A172 (cell line): ENCODE measurements at places on chromosomes 13 and 19.

DNA sequence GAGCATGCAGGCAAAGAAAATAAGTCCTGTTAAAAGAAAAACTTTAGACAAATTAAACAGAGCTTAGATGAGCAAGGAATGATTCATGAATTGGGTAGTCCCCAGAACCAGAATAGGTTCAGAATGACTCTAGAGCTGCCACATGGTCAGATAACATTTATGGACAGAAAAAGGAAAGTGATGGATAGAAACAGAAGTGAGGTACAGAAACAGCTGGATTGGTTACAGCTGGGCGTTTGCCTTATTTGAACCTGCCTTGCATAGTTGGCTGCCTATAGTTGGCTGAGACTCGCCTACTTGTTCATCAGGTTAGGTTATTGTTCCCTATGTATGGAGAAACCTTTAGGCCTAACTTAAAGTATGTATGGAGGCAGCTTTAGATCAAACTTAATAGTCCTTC lies 35.4 kb downstream of the WDFY2 start:
- peak; percentile 60 for DNase-seq

DNA sequence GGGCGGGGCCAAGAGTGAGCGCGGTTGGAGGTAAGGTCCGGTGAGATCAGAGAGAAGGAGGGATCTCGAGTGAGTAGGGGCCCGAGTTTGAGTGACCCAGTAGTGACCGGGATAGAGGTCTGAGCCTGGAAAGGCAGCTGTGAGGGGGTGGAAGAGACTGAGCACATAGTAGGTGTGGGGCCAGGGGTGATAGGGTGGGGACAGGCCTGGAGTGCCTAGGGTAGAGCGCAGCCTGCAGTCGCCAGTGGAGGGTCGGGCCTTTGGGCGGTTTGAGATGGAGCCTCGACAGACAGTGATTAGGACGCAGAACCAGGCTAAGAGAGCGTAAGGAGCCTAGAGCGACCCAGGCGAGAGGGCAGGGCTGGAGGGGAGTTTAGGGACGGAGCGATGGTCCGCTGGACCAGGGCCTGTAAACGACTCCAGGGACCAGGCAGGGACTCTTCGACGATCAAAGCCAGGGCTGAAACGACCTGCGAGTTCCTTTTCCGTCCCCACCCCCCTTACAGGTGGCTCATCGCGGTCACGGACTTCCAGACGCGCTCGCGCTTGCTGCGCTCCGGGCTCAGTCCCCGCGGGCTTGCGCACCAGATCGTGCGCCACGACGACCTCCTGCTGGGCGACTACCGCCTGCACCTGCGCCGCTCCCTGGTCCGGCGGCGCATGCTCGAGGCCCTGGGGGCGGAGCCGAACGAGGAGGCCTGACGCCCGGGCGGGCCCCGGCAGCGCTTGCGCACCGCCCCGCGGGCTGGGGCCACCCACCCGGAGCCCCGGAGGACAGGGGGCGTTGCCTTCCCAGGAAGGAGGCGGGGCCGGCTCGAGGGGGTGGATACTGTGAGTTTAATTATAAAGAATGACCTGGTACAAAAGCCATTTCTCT lies 9.4 kb downstream of the C19orf81 start:
- peak; percentile 82 for DNase-seq

DNA sequence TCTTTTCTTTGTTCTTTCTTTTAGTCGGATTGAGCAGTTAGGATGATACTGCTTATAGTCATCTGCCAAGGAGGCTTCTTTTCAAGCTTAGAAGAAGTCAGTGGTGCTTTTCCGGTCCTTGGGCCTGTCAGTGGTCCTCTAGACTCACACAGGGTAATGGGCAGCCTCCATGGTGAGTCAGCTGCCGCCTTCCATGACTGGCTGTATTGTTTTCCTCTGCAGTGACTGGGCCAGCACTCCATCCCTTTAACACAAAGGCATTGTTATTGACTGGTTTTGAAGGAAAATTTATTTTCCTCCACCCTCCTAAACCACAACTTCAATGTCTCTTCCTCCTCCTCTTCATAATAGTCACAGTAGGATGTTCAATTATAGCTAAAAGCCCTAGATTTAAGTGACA lies 47.1 kb upstream of the CNMD start:
- DNase-seq = peak; percentile 51

DNA sequence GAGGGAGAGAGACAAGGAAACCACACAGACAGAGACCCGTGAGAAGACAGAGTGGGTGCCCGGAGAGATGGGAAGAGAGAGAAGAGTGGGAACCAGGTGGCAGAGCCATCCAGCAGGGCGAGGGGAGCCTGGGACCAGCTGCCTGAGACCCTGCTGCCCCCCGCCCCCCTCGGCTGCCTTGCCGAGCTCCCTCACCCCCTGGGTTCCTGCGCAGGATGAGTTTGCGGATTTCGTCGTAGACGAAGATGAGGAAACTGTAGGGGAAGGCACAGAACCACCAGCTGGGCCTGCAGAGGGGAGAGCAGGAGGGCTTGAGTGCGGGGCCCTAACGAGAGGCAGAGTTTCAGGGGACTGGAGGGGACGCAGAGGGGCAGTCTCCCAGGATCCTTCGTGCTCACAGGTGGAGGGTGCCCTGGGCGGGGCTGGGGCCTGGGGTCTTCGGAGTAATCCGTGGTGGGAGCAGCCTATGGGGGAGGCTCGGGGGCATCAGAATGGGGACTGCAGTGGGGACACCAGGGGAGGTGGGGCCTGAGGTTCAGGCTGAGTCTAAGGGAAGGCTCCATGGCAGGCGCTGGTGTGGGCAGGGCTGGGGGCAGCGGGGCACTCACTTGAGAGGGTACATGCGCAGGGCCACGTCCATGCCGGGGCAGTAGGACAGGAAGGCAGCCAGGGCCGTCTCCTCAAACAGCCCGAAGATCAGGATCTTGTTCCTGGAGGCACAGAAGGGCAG lies 8.1 kb upstream of the RABAC1 start:
- DNase-seq = no peak

- DNase-seq = no peak
These were observed 47.9 kb downstream of the KDM4B start for GRCh38 chr19:5016781-5017180.

DNA sequence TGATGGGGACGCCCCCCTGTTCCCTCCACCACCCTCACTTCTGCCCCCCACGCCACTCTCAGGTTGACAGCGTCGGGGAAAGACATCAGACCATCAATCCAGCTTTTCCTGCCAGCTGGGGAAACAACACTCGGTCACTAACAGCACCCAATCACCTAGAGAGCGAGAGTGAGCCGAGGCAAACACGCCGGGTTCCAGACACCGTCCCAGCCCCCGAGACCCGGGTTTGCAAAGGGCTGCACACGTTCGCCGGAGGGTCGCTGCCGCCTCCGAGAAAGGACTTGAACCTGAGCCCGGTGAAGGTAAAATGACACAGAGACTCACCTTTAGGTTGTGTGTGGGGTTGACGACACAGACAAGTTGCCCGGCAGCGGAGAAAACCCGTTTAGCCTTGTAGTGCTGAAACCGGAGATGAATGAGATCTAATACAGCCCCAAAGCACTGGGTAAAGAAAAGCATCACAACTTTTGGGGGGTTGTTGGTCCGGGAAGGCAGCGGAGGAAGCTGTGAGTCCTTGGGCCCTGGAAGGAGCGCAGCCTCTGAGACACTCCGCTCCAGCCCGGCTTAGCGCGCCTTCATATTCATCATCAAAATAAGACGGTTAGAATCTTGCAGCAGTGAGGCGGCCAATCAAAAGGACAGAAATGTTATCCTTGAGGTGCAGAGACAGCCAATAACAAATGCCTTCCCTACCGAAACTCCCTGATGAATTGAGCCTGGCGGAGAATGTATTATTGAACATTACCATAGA lies at the start of gene SIAH3:
TSS of gene SIAH3 (minus strand) at position 583 of the 751 bp plus-strand sequence. CDS start at position 459, 124 bp downstream.
- no peak for DNase-seq

DNA sequence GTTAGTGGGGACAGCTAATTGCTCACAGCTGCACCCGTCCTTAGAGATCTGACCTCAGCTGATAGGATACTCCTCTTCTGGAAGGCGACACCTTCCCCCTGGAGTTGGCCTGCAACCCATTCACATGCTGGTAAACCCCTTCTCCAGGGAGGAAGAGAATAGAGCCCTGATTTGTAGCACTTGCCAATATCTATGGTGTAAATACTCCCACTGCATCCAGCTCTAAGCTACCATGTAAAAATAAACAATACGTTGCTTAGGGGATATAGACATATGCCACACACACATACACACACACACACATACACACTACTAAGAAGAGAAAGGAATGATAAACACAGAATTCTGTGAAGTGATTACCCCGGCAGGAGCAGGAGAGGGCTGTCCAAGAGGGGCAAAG lies 49.4 kb upstream of the KCTD15 start:
- no peak for DNase-seq

- DNase-seq = no peak
These were observed 50.9 kb upstream of the ATP12A start for GRCh38 chr13:24629320-24629719.

DNA sequence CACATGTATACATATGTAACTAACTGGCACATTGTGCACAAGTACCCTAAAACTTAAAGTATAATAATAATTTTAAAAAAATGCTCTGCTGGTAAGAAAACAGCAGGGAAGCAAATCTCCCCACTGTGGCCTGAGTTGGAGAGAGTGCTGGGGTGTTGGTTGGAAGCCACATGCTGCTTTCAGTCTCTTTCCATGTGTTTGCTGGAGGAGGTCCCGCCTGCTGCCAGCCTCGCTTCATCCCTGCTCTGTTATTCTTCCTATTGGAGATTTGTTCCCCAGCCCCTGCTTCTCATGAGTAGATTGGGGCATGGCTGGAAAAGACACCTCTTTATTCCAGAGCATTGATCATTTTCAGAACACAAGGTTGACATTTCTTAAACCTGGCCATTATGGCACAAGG lies 230.5 kb downstream of the FGF9 start:
- no peak for DNase-seq

DNA sequence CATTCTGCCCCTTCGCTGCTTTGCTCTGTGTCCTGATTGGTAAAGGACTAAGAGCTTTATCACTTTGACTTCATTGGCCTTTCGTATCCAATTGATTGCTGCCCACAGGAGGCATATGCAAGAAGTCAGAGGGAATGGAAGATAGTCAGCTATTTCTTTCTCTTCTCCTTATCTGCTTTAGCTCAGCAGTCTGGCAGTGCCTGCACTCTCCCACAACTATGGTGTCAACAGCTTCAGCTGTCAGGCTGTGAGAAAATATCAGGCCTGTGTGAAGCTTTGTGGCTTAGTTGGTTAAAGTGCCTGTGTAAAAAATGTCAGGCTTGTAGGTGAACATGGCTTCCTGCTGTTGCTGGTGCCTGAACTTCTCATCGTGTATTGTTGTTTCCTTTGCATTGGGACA lies 243.0 kb downstream of the PCDH17 start:
- no peak for DNase-seq

DNA sequence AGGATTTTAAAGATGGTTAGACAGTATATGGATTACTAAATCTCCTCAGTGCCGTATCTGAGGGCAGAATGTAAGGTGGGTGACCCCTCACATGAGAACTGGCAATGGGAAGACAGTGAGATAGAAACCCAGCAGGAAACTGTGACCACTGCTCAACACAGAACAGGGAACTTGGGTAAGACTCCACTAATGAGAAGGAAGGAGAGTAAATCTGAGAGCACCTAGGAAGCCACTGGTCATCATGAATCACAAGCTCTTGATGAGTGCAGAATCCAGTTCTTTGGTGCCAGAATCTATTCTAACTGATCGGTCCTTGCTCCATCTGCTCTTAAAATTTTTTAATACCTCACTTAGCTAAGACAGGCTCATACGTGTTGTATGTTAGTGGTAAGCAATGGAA lies 261.8 kb downstream of the KLF12 start:
- no peak for DNase-seq

DNA sequence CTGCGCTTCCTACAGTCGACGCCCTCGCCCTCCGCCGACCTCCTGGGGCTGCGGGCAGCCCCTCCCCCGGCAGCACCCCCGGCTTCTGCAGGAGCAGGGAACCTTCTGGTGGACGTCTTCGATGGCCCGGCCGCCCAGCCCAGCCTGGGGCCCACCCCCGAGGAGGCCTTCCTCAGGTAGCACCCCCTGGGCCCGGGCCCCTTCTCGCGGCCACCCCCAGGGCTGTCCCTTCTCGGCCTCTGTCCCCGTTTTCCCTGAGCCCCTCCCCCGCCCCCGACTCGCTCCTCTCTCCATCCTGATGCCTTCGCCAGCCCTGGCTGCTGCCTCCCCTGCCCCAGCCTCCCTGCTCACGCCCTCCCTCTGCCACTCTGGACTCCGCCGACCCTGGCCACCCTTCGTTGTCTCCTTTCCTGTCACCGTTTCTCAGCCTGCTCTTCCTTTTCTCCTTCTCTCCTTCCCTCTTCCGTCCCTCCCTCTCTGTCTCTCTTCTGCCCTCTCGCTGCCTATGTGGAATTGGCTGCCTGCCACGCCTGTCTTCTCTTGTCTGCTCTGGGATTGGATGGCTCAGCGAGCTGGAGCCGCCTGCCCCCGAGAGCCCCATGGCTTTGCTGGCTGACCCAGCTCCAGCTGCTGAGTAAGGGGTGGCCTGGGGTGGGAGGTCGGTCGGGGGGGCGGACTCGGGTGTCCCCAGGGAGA lies 11.0 kb downstream of the FUZ start:
- peak; percentile 64 for DNase-seq

GRCh38 chr13:109101550-109102144 lies 472.2 kb downstream of the MYO16 start:
- DNase-seq = no peak

DNA sequence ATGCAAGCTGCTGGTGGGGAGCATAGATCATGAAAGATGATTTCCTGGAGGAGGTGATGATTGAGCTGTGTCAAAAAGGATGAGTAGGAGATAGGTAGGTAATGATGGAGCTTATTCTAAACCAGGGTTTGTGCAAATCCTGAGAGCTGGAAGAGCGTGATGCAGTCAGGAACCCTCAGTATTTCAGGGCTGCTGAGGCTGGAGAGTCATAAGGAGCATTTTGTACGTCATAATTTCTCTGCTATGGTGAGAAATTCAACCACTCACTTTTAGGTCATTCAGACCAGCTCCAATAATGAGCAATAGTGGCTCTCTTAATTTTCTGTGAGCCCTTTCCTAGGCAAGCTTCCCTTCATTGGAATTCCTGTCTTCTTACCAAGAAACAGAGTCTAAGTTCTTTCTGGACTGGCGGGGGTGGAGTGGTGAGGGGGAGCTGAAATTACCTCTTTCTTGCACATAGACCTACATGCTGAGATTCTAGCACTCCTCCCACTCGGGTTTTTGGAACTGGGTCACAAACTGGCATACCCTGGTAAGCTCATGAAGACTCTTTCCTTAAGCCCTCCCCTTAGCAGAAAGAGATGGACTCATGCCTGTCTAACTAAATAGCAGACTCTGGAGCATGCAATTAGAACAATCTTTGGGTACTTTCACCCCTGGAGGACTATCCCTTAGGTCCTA lies 62.2 kb upstream of the MYCBP2 start:
- DNase-seq = no peak

GRCh38 chr19:21915411-21915810 lies 79.4 kb upstream of the ZNF43 start:
- no peak for DNase-seq

- peak; percentile 62 for DNase-seq
These were observed 99.4 kb upstream of the SERP2 start for GRCh38 chr13:44273991-44274770.

GRCh38 chr13:34207334-34207733 lies 389.4 kb downstream of the RFC3 start:
- peak; percentile 73 for DNase-seq

- no peak for DNase-seq
These were observed 141.7 kb downstream of the LACC1 start for GRCh38 chr13:44021422-44021821.

GRCh38 chr13:63161219-63161618 lies 1745.6 kb upstream of the PCDH20 start:
- no peak for DNase-seq

GRCh38 chr19:2534423-2535013 lies 58.6 kb downstream of the GADD45B start:
- DNase-seq = no peak
